NCI-H2029 treated with DMSO at 0.1 percent for 48 hours (cell line): ENCODE measurements at places on chromosomes 5 and 9.

- DNase-seq: no peak
These were observed 299.7 kb downstream of the NPR3 start for GRCh38 chr5:33010846-33011245.

- no peak for DNase-seq
These were observed 112.7 kb downstream of the SMC2 start for GRCh38 chr9:104206766-104207165.

DNA sequence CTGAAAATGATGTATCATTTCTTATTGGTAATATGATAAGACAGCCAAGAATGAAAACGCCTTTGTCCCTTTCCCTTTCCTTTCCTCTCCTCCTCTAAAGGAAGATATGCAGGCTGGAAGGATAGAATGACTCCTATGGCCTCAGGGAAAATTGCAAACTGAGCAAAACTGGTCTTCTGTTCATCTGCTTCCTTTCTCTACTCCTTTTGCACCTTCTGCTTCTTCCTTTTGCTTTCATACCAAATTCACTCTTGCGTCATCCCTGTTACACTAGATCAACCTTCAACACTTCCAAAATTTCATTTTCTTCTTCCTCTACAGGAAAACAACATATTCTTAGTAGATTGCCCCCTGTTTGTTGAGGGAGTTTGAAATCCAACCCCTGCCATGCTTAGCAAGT, 234.1 kb downstream of the ADAMTS6 start:
- no peak for DNase-seq

DNA sequence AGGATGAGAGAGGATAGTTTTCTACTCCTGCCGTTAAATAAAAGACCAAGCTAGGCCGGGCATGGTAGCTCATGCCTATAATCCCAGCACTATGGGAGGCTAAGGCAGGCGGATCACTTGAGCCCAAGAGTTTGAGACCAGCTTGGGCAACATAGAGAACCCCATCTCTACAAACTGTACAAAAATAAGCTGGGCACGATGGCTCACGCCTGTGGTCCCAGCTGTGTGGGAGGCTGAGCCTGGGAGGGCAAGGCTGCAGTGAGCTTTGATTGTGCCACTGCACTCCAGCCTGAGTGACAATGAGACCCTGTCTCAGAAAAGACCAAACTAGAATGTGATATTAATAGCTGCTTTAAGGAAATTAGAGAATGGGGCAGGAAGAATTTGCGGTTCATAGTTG, 158.4 kb downstream of the NIPBL start:
- no peak for DNase-seq

DNA sequence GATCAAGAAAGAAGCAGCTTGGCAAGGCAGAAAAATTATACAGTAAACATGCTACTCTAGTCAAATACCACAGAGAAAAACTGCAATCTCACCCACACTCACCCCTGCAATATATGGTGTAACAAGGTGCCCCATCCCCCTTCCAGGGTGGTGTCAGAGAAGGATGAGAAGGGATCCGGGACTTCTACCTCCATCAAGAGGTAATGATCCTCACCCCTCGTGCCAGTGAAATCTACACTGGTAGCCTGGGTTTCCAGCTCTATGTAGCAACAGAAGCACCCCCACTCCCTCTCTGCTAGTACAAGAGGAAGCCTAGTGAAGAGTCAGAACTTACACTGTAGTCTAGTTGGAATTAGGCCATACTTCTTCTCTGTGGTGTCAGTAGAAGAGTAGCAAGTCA, 18.9 kb downstream of the SLCO4C1 start:
- DNase-seq: no peak

- no peak for DNase-seq
These were observed 138.2 kb upstream of the ARRDC3 start for GRCh38 chr5:91521334-91521733.

DNA sequence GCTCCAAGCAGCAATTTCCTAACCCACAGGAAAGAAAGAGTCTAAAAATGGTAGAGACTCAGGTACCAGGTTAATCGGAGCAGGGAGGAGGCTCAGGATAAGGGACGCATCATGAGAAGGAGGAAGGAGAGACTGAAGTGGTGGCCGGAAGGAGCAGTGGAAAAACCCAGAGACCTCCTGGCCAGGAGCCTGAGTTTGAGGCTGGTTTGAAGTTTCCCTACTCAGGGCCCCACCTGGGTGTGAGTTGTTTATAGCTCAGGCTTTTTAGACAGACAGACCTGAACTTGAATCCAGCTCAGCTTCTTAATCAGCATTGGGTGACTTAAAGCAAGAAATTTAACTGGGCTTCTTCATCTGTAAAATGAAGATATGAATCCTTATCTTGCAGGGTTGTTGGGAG, 11.9 kb upstream of the AQP7 start:
- no peak for DNase-seq

GRCh38 chr5:149203921-149204441, 62.7 kb downstream of the ABLIM3 start:
- DNase-seq: no peak

GRCh38 chr5:141906972-141907371, 16.7 kb upstream of the DELE1 start:
- DNase-seq: no peak

GRCh38 chr9:129241725-129242124, 63.7 kb upstream of the IER5L start:
- no peak for DNase-seq

DNA sequence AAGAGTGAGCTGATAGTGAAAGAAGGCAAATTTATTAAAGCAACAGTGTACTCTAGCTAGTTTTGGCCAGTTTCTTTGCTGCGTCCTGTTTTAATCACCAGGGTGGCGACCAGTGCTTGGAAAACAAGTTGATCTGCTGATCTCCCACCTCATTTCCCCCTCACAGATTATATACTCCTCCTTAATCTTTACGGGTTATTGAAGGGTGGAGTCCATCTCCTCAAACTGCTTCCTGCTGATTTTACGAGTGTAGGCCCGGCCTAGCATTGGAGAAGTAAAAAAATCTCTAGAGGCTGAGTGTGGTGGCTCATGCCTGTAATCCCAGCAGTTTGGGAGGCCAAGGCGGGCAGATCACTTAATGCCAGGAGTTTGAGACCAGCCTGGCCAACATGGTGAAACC, 14.0 kb upstream of the CFAP95 start:
- DNase-seq: no peak

DNA sequence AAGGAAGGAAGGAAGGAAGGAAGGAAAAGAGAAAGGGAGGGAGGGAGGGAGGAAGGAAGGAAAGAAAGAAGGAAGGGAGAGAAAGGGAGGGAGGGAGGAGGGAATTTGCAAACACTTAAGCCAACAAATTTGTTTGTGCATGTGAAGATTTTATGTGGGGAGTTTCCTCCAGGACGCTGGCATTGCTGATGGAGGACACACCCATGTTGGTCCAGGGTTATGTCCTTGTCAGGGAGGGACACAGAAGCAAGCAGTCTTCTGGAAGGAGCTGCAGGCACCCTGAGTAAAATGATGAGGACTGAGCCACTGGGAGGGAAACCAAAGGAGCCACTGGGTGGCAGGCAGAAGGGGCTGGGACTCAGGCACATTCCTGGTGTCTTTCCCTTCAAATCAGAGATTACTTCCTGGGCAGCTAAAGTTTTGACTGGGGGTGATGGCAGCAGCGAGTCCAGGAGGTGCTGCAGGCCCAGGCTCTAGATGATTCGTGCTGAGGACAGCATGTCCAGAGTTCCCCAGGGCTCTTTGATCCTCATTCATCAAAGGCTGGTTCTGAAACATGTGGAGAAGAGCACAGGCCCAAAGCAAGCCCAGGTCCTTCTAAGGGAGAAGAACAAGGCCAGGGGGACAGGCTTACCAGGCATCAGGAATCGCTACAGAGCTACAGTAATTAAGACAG, 109.2 kb downstream of the PAX5 start:
- no peak for DNase-seq

DNA sequence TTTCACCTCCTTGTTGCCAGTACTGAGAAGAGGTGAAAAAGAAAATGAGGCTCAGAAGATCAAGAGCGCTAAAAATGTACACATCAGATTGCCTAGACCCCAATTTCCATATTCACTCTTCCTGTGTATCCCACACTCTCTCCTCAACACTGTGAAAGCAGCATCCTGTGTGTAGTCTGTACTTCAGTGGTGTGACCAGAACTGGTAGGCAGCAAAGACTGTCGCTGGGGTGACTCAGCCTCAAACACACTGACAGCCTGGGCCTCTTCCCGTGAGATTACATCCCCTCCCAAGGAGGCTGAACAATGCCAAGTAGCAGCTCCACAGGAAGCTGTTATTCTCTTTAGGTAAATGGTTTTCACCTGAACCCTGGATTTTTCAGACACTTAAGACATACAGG, 135.5 kb downstream of the CCDC192 start:
- DNase-seq: no peak

GRCh38 chr9:127776195-127776923, 2.1 kb downstream of the SH2D3C start:
- DNase-seq: no peak

DNA sequence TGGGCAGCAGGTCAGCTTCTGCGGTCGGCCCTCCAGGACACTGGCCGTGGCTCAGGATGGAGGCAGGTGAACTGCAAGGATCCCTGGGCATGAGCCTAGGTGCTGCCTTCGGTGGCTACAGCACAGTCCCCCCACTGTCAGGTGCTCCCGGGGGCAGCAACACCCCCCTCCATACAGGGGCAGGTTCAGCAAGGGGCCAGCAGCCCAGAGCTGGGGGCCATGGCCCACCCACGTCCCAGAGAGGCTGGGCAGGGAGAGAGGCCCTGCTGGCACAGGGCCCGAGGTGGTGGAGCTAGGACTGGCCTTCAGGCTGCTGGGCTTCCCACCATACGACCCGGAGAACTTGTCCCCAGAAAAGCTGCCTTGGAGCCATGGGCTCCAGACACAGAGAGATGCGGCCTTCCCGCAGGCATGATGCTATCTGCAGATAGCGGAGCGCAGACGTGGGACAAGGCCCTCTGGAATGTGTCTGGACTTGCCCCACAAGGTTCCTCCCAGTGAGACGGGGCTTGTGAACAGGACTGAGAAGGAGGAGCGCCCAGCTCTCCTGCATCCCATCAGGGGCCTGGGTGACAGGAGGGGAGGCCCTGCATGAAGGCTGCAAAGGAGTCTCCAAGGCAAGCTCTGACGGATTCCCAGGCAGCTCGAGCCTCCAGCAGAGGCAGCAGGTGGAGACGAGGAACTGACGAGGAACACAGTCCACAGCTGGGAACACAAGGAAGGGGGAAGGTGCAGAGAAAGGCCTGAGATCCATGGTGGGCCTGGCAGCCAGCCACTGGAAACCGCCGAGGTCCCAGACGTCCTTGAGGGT, 111.1 kb downstream of the VAV2 start:
- DNase-seq: peak; percentile 85

DNA sequence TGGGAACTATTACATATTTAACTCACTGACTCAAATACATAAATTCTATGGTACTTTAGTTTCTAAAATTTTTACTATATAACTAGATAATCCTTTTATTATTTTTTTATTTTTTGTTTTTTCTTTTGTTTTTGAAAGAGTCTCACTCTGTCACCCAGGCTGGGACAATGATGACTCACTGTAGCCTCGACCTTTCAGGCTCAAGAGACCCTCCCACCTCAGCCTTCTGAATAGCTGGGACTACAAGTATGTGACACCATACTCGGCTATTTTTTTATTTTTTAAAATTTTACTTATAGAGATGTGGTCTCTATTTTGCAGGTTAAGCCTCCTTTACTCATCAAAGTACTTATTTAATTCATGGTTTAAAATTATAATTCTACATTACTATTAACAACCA, 92.2 kb upstream of the SLCO4C1 start:
- no peak for DNase-seq

DNA sequence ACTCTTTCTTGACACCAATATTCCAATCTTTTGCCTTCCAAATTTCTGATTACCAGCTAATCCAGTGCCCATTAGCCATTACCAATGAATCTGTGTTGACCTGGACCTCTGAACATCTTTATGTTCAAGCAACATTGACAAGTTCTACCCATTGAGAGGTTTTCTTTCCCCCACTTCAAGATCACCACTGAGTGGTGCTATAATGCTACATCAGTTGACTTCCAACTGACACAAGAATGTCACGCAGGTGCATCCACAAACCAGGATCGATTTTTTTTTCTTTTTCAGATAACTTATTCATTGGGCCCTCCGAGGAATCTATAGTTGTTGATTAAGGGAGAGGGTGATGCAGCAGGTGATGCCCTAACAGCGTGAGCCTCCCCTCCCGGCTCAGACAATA, 102.6 kb downstream of the SLC1A3 start:
- DNase-seq: no peak

- DNase-seq: no peak
These were observed 16.8 kb upstream of the PHYKPL start for GRCh38 chr5:178249191-178249989.

DNA sequence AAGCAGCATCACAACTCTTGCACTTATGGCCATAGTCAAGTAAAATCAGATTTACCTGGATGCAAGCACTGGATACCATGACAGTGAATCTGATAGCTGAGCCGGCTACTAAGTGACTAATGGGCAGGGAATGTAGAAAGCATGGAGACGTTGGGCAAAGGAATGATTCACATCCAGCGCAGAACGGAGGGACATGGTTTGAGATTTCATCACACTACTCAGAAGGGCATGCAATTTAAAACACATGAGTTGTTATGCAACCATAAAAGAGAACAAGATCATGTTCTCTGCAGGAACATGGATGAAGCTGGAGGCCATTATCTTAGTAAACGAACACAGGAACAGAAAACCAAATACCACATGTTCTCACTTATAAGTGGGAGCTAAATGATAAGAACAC, 169.1 kb upstream of the PIK3R1 start:
- no peak for DNase-seq

DNA sequence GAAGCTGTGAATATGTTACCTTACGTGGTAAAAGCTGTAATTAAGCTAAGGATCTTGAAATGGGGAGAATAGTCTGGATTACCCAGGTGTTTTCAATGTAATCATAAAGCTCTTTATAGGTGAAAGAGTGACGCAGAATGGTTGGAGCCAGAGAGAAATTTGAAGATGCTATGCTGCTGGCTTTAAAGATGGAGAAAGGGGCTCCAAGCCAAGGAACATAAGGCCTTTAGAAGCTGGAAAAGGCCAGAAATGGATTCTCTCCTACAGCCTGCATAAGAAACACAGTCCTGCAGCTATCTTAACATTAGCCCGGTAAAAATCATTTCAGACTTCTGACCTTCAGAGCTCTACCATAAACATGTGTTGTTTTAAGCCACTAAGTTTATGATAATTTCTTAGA, 243.3 kb upstream of the VLDLR start:
- DNase-seq: no peak

DNA sequence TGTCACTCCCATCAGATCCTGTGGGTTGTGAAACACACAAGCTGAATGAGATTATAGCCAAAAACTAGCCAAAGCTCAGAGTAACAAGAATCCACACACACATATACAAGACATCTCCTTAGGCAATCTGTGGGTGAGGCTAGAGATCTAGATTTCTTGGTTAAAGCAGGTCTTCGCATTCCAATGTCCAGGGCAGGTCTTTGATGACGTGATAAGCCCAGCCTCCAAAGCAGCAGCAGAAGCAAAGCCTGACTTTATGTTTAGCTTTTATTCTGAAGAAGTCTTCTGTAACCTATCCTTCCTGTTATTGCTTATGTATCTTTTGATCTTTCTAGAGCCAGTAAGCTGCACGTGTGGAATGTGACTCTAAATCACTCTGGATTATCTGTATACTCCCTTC, 199.1 kb upstream of the SLC30A5 start:
- DNase-seq: no peak

- DNase-seq: no peak
These were observed 6.4 kb upstream of the NOTCH1 start for GRCh38 chr9:136552117-136552703.
